Stimulated activated CD4-positive, alpha-beta T cell treated with anti-CD3 and anti-CD28 coated beads, TNF-alpha, amount 100 ng/mL, for 1 hour (primary cell): ENCODE measurements at places on chromosomes 13 and 19.
A peak's percentile ranks its signal among the peaks of the same experiment; 100 is the strongest.

- DNase-seq, result no peak
Observed at GRCh38 chr13:21925720-21926119, 254.8 kb downstream of the FGF9 start.

DNA sequence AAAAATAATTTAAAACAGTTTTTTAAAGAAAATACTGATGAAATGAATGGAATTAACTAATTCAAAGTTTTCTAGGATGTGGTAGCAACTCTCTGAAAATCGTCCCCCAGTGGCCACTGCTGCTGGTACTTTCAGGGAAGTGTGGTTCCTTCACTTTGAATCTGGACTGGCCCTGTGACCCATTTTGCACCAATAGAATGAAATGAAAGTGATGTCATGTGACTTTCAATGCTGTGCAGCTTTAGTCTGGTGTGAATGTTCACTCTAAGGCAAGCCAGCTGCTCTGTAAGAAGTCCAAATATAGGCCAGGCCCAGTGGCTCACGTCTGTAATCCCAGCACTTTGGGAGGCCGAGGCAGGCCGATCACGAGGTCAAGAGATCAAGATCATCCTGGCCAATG, 26.4 kb upstream of the HNRNPA1L2 start:
- DNase-seq, result no peak

DNA sequence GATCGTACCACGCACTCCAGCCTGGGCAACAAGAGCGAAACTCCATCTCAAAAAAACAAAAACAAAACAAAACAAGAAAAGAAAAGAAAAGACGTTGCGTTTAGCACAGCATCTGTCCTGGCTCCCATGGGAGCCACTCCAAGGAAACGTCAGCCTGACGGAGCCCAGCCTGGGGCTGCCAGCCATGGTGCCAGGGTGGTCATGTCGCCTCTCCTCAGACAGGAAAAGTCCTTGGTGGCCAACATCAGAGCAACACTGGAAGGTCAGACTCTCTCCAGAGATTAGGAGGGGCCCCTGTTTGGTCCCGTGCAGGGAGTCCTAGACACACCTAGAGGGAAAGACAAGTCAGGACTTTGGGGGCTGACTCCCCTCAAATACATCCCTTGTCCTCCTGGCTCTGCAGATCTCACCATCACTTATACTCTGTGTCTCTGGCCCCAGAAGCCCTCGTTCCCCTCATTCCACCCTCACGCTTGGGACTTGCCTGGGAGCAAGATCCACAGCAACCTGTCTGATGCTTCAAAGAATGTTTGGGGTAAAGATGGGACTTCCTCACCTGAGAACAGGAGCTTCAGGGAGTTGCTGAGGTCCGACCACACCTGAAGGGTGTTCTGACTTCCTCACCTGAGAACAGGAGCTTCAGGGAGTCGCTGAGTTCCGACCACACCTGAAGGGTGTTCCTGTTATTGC, 9.3 kb downstream of the LILRA4 start:
- DNase-seq, result no peak

GRCh38 chr13:53953183-53953582, 924.6 kb downstream of the OLFM4 start:
- DNase-seq, result no peak

DNA sequence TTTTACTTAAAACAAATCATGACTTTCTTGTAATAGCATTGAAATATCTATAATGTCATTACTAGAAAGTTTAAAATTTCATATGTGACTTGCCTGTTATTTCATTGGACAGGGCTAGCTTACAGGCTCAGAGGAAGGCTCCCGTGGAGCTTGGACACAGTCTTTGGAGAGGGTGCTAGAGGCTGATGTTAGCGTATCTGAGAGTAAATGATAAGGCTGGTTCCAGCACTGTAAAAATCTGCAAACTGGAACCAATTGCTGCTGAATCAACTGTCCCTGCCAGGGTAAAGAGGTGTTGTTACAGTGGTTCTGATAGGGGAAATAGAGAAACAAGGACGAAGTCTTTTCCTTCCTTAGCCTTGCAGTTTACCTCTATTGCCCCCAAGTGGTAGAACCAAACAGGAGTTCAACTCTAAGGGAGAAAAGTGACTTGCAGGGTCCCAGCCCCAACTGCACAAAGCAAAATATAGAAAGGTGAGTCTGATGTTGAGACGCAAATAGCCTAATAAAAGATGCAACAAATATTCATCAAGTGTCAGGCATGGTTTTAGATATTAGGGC, 901.7 kb downstream of the DIAPH3 start:
- DNase-seq, result no peak

DNA sequence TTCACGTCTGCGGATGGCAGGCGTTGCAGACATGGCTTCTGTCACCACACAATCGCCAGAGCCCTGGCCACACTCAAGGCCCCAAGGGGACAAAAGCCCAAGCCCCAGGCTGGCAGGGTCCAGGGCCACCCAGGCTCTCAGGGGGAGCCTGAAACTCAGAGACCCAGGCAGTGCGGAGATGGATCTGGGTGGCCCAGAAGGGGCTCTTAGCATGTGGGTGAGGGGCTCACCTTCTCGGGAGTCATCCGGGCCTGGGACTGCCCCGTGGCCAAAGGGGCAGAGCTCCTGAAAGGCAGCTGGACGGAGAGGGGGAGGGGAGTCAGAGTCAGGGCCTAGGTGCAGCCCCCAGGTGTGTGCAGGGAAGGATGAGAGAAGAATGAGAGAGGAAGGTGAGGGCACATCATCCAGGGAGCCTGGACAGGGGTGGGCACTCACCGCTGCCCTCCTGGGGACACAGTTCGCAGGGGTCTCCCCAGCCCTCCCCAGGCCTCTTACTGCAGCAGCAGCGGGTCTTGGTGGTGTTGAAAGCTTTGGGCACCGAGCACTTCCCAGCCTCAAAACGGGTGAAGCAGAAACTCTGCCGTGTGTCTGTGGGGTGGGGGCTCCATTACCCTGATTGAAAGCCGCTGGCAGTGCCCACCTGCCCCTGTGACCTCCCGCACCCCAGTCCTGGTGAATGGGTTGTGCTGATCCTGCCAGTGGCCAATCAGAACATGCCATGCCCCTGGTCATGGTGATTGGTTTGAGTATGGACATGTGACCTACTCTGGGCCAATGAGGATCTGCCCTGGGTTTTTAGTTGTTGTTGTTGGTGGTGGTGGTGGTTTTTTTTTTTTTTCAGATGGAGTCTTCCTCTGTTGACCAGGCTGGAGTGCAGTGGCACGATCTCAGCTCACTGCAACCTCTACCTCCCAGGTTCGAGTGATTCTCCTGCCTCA, 37.4 kb downstream of the CCL25 start:
- DNase-seq, result no peak

- no peak for DNase-seq
Observed at GRCh38 chr13:99119656-99120055, 81.0 kb upstream of the UBAC2 start.

DNA sequence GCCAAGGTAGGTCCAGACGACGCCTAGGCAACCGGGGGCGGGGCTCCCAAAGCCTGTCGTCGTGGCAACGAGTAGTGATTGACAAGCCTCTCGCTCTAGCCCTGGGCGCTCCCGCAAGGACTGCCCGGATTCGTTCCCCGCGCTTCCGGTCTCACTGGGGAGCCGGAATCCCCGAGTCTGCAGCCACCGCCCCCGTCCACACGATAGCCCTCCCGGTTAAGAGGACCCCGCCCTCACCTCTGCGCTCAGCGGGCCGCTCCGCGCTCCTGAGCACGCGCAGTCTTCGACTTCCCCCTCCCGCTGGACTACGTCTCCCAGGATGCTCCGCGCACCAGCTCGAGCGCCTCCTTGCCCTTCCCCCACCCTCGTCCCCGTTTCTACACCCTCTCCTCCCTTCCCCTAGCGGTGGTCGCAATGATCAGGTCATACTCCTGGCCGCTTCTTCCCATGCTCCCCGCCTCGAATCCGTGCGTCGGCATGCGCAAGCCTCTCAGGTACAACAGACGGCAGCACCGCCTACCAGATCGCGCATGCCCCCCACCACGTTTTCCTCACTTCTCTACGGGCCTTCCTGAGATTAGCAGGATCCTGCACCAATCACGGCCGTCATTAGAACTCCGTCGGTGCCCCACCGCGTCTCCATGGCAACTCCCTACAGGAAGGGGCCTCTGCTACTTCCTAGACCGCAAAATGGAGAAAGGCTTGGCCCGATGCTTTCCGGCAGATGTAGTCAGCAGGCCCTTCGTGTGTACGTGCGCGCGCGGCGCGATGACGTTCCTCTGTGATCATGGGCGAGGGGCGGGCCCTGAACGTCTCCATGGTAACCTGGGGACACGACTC, at the start of gene MZF1:
TSS of gene MZF1 (minus strand) at position 518 of the 840 bp plus-strand sequence. CDS start 1,946 bp downstream, outside the sequence.
- DNase-seq, result peak; percentile 100

DNA sequence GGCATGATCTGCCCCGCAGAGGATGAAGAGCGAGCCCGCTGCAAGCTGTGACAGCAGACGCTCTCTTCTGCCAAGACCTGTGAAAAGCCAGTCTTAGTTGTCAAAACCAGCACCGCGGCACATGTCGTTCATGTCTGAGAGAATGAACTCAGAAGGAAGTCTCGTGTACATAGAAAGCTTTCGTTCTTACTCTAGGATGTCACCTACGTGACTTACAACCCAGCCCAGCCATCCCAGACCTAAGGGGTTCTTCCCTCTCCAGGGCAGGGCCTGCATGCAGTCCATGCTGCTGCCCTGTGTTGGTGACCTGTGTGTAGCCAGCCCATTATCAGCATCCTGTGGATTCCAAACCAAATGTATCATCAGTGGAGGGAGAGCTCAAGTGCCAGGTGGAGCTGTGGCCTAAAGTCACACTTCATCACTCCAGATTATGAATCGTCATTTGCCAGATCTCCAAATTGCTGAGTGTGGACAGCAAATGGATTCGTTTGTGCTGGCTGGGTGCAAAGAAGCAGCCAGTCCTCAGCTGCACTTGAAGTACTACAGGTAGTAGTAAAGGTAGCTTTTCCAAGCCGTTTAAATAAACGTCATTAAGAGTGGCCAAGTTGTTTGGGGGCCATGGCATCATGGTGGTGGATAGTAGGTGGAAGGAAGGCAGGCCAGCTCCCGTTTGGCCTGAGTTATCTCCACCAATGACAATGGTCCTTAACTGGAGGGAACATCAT, 73.9 kb upstream of the GPR183 start:
- DNase-seq, result no peak

GRCh38 chr19:16715611-16716010, 4.0 kb upstream of the NWD1 start:
- DNase-seq, result no peak

DNA sequence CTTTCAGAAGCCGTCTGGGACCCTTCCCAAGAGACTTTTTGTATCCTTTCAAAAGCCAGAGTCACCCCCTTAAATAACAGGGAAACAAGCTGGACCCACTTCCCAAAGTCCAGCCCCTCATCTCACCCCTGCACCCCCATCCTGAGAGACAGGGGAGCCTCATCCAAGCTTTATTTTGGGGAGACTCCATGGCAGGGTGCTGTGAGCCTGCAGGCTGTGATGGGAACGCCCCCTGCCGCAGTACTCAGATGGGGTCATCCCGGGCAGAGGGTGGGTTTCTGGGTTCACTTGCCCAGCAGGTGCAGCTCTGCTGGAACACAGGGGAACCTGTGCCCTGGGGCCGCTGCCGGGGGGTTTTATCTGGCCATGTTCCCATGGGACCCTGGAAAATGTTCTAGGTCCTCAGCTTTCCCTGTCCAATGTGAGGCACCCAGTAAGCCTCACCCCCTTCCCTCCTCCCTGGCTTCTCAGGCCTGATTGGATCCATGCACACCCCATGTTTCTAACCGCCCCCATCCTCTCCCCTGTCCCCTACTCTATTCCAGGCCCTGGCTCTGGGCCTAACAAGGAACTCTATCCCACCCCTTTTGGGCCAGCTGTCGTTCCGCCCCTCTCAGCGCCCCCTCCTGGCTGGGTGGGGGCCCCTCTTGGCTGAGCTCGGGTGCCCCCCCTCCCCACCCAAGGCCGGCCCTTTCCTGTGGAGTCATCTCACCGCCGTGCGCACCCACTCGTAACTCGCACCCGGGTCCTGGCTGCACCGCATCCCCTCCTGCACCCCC, 1.0 kb downstream of the HIF3A start:
- DNase-seq, result no peak

DNA sequence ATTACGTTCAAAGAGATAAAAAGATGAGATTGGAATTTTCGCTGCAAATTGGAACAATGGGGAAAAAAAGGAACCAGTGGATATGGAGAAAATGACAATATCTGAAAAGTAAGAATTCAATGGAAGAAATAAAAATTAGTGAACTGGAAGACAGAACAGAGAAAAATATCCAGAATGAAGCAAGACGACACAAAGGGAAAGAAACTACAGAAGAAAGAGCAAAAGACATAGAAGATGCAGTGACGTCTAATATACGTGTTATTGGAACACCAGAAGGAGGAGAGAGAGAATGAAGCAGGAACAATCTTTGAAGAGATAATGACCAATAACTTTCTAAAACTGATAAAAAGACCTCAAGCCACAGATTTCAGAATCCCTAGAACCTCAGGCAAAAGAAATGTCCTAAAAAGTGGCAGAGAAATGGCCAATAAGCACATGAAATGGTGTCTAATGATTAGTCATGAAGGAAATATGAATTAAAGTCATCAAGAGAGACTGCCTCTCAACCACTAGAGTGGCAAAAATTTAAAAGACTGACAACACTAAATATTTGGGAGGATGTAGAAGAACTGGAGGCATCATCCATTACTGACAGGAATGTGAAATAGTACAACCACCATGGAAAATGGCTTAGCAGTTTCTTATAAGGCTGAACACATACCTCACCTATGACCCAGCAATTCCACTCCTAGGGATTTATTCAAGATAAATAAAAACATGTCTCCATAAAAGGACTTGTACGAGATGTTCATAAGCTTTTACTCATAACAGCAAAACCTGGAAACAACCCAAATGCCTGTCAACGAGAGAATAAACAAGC, 56.5 kb downstream of the GADD45B start:
- no peak for DNase-seq

- DNase-seq, result peak; percentile 22
Observed at GRCh38 chr19:33416307-33417215, 43.1 kb downstream of the CEBPG start.

DNA sequence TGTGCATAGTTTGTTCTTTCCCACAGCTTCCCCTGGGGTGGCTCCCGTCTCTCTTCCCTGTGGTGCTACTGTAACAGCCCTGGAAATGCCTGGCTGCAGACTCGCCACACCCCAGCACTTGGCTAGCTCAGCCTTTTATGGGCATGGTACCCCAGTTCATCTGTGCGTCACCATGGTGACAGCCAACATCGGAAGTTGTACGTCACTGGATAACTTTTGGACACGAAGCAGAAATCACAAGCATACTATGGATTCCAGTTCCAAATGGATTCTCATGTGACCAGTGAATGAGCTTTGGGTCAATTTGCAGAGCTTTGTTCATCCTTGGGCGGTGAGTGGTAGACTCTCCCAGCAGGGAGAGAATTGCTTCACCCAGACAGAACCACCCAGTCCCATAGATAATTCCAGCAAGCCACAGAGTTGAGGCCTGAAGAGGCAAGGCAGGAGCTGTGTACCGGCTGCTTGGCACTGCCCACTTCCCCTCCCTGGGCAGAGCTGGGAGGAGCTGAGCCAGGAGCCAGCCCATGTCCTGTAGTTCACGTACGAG, 54.4 kb downstream of the COL4A2 start:
- no peak for DNase-seq

GRCh38 chr13:35210261-35210660, 266.2 kb downstream of the MAB21L1 start:
- DNase-seq, result no peak
